Posterior cingulate gyrus (tissue), 11 donors: ENCODE measurements at places on chromosomes 3 and 15.

GRCh38 chr3:8490079-8490552 lies 11.5 kb upstream of the LMCD1 start:
- no peak for DNase-seq

GRCh38 chr3:126155280-126155640 lies 25.1 kb downstream of the ALDH1L1 start:
- no peak for DNase-seq

DNA sequence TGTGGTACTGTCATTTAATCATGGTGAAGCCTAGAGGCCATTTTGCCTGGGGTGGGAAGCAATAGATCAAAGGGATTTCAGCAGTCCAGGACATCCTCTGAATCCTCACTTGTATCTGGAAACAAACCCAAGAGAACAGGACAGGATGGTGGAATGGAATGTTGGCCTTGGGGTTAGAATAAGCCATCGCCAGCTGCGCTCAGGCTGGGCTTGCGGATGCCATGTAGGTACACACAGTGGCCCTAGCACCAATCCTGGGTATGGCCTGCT lies 76.5 kb upstream of the ALDH1A3 start:
- no peak for DNase-seq

DNA sequence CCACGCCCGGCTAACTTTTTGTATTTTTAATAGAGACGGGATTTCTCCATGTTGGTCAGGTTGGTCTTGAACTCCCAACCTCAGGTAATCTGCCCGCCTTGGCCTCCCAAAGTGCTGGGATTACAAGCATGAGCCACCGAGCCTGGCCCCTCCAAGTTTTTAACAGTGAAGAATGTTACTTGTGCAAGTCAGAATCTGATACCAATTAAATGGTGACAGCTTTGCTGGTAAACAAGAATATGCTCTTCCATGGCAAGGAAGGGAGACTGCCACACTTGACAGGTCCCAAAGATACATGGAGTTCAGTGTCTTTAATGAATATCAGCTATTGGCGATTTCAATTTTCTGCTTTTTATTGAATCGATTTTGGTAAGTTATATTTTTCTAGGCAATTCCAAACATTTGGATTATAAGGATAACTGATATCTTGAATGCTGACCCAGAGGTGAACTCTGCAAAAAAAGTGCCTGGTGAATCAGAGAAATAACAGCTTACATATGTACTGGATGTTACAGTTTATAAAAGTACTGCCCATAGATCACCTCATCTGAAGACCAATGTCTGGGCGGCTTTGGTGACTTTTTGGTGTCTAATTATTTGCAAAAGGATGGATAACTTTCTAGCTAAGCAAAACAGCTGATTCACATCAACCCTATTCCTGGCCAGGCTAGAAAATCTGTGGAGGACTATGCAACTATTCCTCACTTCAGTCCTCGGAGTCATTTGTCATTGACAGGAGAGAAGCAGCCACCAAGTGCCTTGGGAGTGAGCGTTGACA lies 1.2 kb downstream of the PARP16 start:
- no peak for DNase-seq

DNA sequence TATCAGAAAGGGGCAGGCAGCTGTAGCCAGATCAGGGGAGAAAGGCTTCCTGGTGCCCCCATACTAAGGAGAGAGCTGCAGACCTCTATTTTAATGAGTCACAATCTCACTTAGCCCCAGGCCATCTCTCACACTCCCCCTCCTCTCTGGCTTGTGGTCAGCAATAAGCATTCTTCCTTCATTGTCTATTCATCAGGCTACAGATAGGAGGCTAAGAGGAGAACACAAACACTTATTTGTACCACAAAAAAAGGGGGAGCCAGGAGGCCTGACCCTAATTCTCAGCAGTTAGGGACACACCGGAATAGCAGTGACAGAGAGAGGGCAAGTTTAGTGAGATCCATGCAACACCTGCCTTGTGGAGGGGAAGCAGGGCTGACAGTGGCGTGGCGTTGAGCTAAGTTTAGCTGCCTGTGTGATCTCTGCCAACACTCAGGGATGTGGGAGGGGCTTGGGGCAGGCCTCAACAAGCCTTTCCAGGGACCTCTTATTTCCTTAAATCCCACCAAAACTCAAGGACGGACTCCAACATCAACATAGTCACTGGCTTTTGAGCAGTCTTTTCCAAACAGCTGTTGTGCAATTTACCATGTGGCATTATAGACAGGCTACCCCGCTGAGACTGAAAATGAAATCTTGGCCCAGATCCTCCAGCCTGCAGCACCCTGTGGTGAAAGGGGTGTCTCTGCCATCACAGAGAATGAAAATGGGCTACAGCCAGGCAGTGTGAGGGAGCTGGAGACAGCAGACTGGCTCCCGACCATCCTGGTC lies 191.9 kb upstream of the TSC22D2 start:
- no peak for DNase-seq

DNA sequence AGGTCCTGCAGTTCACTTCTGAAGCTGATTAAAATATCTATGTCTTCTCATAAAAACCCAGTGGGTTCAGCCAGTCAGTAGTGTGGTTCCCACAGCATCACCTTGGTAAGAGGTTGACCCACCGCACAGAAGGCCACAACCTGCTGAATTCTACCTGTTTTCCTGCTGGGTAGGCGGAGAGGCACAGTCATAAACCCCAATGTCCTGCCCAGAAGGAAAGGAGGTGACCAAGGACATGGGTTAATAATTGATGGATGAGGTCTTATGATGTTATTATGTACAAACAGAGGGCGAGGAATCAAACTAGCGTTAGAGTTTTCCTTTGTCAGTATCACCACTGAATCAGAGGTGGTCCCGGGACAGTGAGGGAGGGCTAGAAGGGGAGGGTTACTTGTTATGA lies 27.8 kb downstream of the CA12 start:
- no peak for DNase-seq

- DNase-seq = no peak
These were observed 29.5 kb downstream of the APBA2 start for GRCh38 chr15:28915041-28915810.

DNA sequence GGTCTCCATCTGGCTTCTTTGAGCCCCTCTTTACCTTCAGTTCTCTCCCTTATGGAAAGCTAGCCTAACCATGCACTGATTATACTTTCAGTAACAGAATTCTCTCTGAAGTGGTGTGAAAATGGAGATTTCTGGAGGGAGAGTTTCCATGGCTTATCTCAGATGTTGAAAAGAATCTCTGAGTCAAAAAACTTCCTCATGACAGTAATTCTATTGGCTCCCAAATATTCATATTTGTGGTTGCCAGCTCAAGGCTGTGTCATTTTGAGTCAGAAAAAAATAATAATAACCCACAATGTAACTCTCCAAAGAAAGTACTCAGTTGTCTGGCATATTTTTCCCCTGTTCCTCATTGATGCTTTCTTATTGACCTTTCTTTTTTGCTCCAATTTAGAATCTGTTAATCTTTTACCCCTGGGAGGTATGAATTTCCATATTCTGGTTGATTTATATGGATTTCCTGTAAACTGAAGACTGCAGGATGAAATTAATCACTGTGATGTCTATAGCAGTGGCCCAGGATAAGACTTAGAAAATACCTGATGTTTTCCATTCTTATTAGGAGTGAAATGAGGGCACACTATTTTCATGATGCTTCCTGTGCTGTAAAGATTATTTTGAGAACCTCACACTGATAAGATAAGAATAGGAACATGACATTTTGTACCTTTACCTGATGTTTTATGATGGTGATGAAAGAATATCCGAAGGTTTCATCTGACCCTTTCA lies 149.5 kb upstream of the EPHA3 start:
- DNase-seq = no peak

DNA sequence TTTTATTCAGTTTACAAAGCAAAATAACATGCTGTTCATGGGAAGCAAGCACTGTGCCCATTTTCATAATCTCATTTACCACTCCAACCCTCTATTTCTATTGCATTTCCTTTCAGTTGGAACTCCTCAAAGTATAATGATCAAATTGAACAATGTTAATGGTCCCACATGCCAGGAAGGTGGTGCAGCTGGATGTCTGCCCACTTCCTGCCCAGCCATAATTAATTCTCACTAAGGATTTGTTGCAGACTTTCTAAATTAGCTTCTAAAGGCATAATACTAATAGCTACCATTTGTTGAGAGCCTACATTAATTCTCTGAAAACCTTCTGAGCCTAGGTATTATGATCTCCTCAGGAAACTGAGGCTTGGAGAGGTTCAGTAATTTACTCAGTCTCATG lies 316.1 kb upstream of the TPM1 start:
- DNase-seq = no peak

GRCh38 chr3:69749461-69749860 lies 10.2 kb downstream of the MITF start:
- no peak for DNase-seq

GRCh38 chr3:141275032-141275422 lies 43.4 kb downstream of the PXYLP1 start:
- DNase-seq = no peak

- no peak for DNase-seq
These were observed 3.6 kb upstream of the TMPRSS7 start for GRCh38 chr3:112030901-112031300.

GRCh38 chr3:168096210-168096652 lies 507 bp upstream of the GOLIM4 start:
- DNase-seq = peak; percentile 34

- no peak for DNase-seq
These were observed 52.5 kb upstream of the ATP2B2 start for GRCh38 chr3:10557781-10558373.

- no peak for DNase-seq
These were observed 1.2 kb upstream of the RYK start for GRCh38 chr3:134251731-134252391.

GRCh38 chr3:138945709-138946662 lies 951 bp downstream of the FOXL2 start:
- no peak for DNase-seq

DNA sequence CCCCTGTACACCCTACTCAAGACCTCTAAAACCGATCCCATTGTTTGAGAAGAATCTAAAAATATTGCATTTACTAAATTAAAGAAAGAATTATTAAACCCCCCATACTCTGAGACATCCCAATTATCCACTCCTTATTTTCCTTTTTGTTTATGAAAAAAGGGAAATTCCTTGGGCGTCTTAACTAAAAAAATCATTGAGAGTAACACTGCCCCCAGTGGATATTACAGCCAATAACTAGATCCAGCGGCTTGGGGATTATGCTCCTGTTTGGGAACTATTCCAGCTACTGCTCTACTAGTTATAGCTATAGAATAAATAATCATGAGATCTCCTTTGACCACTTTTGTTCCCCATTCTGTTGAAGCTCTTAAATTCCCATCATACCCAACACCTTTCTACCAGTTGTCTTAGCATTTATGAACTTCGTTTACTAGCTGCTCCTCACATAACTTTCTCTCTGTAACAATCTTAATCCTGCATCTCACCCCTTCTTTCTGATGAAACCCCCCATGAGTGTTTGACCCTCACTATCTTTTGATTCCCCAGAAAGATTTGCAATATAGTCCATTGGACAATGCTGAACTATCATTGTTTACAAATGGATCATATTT lies 12.7 kb upstream of the CFAP91 start:
- DNase-seq = no peak

DNA sequence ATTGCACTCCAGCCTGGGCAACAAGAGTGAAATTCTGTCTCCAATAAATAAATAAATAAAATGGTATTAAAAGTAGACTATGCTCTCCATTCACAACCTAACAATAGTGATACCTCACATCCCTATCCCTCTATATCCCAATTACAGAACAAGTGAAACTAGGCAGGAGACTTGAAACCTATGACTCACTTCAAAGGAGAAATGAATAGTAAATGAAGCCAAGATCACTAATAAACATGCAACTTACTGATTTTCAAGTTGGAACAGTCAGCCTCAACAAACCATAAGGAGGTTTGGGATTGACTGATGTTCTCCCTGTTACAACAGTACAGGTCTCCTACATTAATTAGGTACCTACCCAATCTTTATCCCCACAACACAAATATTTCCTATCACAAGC lies 103.4 kb downstream of the GSK3B start:
- no peak for DNase-seq

DNA sequence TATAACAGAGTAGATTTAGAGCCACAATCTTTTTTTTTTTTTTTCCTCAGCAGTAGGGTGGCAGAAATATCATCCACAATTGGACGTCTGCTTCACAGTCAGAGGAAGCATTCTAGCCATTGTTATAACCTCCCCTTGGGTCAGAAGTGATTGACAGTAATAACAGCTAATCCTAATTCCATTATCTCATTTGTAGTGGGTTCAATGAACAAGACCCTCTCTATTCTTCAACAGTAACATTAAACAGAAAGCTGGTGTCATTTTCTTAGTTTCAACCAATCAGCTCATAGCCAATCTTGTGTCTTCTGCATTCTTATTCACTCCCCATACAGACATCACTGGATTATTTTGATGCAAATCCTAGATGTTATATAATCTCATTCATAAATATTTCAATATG lies 44.6 kb downstream of the QTRT2 start:
- DNase-seq = no peak

- no peak for DNase-seq
These were observed 58.2 kb upstream of the SCN5A start for GRCh38 chr3:38707730-38708129.

GRCh38 chr15:99731336-99732123 lies 1.7 kb downstream of the LYSMD4 start:
- no peak for DNase-seq

DNA sequence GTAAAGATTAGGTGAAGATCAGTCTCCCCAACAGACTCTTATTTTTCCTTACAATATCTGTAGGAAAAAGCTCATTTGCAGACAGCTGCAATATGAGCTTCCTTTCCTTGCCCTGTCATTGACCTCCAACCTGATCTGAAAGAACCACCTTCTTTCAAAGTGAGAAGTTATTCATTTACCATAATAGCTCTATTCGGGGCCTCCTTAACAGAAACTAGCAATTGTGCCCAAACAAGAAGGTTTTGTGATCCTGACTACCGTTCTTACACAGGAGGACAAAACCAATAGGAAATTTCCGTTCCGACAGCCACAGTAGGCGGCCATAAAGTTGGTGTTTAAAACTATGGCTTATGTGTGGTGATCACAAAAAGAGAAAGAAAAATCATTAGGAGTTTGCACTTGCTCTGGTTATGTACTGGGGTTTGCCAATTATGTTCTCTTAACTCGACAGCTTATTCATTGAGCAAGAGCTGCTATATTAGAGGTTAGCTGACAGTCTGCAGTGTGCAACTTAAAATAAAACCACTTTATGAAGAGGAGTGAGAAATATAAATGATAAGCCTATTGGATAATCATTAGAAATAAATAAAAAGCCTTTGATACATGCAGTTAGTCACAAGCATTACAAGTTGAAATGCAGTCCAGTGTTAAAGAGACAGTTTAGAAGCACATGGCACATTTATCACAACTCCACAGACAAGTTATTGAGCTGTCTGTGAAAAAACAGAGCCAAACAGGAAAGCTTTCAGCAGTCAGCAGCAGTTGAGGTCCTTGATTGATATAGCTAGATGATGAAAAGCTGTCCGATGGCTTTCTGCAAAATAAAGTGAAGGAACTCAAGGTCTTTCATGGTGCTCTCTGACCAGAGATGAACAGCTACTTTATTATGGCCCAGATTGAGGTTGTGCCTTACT lies 199.8 kb downstream of the WDR72 start:
- DNase-seq = no peak
